Glutamatergic neuron (in vitro differentiated cells): ENCODE measurements at places on chromosomes 4 and X.
A peak's percentile ranks its signal among the peaks of the same experiment; 100 is the strongest.

- peak; percentile 62 for DNase-seq
These were observed 222.7 kb upstream of the HAND2 start for GRCh38 chr4:173752610-173753230.

DNA sequence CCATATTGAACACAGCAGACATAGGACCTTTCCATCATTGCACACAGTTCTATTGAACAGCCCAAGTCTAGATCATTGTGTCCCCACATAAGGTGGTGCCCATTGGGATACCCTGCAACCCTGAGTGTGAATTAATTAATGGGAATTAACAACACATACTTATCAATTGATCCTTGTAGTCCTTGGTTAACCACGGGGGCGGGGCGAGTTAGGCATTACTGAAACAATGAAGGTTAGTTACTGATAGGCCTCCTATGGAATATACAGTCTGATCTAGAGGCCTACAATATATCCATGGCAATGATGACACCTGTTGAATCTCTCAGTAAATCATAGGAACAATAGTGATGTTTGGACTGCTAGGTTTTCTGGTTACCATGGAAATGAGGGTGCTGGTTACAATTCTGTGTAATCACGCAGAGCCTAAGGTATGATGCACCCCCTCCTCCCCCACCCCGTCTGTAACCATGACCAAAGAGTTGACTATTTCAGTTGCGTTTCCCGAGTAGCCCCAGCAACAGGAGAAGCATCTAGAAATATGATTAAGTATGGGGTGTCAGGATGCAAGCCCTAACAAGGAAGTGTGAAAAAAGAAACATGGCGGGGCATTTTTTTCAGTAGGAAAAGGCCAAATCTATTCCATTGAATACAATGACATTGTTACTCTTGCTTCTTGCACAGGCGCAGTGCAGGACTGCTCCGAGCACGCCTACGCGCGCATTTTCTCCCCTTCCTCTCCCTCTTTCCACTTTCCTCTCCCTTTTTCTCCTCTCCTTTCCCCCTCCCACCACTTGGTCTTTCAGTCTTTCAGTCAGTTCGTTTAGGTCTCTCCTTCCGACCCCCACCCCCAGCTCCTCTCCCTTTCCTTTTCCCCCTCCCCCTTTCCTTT, 677 bp upstream of the NONO start:
- no peak for DNase-seq

- no peak for DNase-seq
These were observed 9.2 kb downstream of the PDE6B start for GRCh38 chr4:634599-634985.

- no peak for DNase-seq
These were observed 23.9 kb upstream of the APLN start for GRCh38 chrX:129678614-129679195.

DNA sequence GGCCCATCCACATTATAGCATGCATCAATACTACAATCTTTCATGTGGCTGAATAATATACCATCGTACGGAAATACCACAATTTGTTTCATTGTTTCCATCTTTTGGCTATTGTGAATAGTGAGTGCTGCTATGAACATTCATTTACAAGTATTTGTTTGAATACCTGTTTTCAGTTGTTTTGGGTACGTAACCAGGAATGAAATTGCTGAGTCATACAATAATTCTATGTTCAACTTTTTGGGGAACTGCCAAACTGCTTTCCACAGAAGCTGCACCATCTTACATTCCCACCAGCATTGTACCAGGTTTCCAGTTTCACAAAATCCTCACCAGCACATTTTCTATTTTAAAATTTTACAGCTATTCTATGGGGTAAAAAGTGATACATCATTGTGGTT, 28.5 kb upstream of the MANBA start:
- DNase-seq = no peak

DNA sequence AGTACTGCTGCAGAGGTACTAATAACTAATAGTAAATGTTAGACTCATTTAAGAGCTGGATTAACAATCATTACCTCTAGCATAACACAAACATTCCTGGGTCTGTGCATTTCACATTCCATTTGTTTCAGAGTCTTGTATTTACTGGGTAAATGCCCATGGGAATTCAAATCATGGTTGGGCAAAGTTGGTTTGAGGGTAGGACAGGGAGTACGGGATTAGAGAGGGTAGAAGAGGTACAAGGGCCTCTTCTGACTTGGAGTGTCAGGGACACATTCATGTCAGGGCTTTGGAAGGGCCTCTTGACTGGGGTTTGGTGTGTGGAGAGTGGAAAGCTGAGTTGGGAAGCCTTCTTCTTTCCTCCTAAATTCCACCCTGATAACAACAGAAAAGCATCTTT, 65.9 kb downstream of the WWC2 start:
- DNase-seq = no peak

GRCh38 chr4:18192901-18193300, 171.3 kb upstream of the LCORL start:
- no peak for DNase-seq

GRCh38 chr4:107740950-107741701, 21.1 kb upstream of the PAPSS1 start:
- no peak for DNase-seq

DNA sequence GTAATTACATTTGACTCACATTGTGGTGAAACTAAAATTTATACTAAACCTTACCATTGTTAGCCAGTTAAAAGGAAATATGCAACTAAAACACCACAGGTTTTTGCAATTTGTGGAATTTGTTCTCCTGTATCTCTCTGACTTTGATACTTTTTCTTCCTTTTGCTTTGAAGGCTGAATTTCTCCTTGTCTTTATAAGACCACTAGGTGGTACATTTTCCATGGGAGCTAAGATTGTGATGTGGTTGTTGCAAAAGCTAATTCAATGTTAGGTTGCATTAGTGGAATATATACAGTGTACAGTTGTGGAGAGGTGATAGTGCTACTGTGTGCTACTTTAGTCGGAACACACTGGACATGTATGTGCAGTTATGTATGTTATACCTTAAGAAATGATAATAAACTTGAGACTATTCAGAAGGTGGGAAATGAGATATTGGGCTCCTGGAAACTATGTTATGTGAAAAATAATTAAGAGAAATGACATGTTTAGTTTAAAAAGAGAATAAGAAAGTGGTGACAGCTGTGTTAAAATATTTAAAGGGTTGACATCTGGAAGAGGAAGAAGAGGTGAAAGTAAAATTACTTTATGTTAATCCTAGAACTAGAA, 70.3 kb downstream of the ARL9 start:
- no peak for DNase-seq
